NCI-H446 (cell line): ENCODE measurements at places on chromosomes 7 and 10.

DNA sequence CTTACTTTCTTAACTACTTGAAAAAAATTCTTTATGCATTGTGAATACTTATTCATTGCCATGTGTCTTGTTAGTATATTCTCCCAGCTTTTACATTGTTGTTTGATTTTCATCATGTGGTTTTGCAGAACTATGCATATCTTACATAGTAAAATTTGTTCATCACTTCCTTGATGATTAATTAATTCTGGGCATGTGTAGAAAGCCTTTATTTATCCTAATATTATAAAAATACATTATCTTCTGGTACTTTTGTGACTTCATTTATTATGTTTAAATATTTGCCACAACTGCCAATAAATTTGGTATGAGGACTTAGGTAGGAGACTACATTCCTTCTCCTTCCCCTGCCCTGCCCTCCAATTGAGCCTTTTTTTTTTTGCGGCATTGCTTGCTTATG, 166.0 kb upstream of the ZNF32 start:
- DNase-seq = no peak

GRCh38 chr10:1019362-1019761, 6.3 kb downstream of the IDI2 start:
- no peak for DNase-seq

GRCh38 chr10:21260066-21260465, 265.4 kb downstream of the SKIDA1 start:
- no peak for DNase-seq

- no peak for DNase-seq
These were observed 134.7 kb upstream of the FAM20C start for GRCh38 chr7:57482-58255.

DNA sequence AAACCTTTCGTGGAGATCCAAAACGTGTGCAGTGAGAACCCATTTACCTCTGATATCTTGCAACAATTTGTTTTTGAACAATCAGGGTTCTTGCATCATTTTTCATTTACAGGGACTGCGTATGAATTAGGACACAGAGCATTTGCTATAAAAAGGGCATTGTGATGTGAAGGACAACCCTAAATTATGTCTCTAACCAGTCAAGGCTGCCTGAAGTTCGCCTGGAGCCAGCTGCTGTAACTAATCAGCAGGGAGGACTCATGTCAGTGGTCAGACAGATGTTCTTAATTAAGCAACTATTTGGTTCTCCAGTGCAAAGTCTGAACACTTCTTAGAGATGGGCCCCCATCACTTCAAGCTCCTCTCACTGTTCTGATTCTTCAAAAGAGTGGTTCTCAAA, 674.8 kb downstream of the KCNMA1 start:
- no peak for DNase-seq

- DNase-seq = no peak
These were observed 1.2 kb upstream of the PALS2 start for GRCh38 chr7:24572016-24572392.

GRCh38 chr7:98571986-98572385, 45.1 kb upstream of the NPTX2 start:
- DNase-seq = no peak

DNA sequence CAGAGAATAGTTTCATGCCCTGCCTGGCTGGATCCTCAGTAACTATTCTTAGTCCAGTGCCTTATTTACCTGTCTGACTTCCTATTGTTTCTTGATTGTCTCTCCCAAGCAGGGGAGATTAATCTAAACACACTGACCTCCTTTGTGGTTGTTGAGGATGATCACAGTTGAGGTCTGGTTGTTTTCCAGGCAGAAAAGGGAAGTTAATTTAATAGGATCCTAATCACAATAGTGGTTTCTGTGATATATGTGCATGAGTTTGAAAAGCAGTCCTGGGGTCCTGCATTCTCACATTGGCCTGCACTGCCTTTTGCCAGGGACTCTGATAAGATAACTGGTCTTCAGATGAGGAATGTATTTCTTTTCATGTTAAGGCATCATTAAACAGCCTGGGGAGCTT, 130.1 kb downstream of the SND1 start:
- no peak for DNase-seq

GRCh38 chr7:51349820-51350545, 33.4 kb upstream of the COBL start:
- no peak for DNase-seq

DNA sequence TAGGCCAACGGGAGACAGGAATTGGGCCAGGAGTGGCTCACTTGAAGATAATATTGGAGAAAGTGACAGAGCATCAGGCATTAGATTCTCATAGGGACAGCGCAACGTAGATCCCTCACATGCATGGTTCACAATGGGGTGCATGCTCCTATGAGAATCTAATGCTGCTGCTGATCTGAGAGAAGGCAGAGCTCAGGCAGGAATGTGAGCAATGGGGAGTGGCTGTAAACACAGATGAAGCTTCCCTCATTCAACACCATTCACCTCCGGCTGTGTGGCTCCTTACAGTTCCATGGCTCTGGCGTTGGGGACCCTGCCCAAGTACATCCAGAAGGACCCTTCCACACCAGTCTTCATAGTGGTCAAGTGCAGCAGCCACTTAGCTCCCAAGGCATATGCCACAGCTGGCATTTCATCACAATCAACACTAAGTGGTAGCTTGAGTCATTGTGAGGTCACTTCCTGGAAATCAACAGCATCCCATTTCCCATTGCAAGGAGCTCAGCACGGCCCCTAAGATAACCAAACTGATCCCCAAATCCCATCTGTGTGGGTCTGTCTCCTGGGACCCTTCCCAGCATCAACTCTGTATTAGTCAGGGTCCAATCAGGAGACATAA, 174.5 kb downstream of the TPST1 start:
- DNase-seq = no peak

GRCh38 chr7:81590131-81590530, 179.7 kb downstream of the HGF start:
- DNase-seq = no peak

- DNase-seq = no peak
These were observed 79.3 kb downstream of the INSYN2A start for GRCh38 chr10:127117125-127117524.

DNA sequence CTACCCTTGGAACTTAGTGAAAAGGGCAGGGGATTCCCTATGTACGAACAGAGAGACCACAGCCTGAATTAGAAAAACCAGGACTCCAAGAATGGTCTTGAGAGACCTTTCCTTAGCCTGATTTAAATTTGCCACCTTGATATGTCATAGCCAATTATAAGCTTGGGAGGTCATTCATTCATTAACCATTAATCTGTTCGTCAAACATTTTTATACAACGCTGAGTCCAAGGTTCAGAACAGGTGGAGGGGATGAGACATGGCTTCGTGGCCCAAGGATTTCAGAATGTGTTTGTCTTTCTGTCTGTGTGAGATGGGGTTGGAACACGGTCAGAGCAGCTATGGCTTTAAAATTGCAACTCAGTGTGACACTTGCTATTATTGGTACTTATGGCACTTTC, 158.0 kb downstream of the PAXIP1 start:
- DNase-seq = no peak

GRCh38 chr10:117248750-117249465, 8.0 kb downstream of the SLC18A2 start:
- DNase-seq = no peak

DNA sequence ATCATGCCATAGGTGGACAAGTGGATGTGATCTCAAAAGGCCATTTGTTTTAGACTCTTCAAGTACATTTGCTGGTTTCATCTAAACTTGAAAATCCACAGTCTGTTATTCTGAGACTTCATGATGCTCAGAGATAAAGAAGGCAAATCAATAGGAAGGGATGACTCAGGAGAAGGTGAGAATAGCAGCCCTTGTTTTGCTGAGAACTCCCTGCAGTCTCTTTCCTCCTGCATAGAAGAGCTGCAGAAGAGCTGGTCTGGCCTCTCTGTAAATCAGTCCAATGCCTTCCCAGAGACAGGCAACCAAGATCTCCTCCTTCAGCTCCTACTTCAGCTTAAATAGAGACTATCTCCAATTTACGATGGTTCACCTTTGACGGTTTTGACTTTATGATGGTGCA, 4.0 kb upstream of the BAIAP2L1 start:
- no peak for DNase-seq

- DNase-seq = no peak
These were observed 253.5 kb downstream of the MALRD1 start for GRCh38 chr10:19302117-19302516.

DNA sequence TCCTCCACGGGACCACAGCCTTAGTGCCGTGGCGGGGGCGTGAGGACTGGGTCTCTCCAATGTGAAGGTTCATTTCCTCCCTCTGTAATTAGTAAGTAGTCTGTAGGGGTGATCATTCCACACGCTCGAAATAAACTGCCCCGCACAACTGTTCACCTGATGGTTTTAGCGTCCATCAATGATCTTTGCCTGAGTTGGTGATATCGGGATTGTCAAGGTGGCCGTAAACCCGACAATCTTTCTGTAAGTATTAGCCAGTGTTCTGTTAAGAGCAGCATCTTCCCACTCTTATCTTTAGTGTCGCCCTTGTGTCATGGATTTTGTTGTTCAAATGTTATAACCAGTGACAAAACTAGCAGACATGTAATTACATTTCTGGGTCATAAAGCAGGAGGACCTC, 17.7 kb downstream of the AGAP3 start:
- no peak for DNase-seq

DNA sequence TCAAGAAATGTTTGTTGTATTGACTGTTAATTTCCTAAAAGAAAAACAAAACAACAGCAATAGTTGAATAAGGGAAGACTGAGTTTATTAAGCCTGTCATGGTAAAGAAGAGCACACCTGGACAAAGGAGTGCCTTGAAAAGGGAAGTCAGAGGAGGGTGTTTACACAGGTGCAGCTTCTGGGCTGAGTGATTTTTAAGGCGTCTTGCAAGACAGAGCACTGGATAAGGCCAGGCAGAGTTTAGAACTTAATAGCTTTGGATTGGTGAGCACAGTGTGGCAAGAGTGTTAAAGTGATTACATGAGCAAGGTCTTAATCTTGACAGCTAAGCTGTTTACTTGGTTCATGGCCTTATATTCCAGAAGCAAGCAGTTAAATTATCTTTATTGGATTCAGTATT, 423.2 kb downstream of the CNTNAP2 start:
- no peak for DNase-seq

GRCh38 chr7:28395831-28396230, 16.5 kb upstream of the CREB5 start:
- DNase-seq = no peak

DNA sequence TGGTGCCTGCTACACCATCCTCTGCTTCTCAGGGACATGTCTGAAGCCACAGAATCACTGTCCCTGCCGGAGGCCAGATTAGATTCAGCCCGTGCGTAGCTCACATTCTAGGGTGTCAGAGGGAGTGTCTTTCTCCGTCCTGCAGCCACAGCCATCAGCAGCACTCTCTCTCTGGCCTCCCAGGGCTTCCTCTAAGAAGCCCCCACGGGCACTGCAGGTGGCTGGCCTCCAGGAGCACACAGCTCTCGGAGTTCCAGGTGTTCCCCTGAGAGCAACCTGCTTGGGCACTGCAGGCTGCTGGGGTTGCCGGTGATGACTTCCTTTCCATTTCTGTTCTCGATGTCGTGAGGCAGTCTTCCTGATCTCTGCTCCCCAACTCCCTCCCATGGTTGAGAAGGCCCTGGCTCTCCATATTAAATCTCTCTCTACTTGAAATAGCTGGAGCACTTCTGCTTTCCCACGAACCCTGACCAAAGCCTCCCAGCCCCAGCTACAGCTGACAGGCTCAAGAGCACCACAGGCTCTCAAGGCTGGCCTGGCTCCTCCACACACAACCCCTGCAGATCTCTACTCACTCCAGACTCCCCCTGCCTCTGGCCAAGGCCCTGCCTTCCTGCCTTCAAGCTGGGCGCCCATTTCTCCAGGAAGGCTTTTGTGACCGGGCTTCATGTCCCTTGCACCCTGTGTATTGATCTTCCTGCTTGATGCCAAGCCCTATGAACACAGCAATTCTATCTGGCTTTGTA, 49.0 kb upstream of the TMEM72 start:
- DNase-seq = no peak

DNA sequence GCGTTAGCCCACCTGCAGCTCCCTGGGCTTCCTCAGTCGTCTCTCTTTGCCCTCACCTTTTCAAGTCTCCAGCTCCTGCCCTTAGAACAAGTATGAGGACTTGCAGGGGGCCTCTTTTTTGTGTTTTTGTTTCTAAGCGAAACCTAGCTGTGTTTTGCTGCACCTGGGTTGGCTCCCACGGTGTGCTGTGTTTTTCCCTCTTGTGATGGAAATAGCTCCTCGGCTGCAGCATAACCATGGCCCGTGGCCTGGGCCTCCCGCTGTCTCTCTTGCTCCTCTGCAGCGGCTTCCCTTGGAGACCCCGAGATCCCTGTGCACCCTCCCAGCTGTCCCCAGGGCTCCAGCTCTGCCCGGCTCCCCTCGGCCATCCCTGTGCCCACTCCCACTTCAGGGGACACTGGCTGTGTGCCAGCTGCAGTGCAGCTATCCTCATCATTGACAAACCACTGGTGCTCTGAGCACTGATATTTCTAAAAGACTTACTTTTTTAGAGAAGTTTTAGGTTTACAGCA, 75.6 kb upstream of the TCERG1L start:
- no peak for DNase-seq

DNA sequence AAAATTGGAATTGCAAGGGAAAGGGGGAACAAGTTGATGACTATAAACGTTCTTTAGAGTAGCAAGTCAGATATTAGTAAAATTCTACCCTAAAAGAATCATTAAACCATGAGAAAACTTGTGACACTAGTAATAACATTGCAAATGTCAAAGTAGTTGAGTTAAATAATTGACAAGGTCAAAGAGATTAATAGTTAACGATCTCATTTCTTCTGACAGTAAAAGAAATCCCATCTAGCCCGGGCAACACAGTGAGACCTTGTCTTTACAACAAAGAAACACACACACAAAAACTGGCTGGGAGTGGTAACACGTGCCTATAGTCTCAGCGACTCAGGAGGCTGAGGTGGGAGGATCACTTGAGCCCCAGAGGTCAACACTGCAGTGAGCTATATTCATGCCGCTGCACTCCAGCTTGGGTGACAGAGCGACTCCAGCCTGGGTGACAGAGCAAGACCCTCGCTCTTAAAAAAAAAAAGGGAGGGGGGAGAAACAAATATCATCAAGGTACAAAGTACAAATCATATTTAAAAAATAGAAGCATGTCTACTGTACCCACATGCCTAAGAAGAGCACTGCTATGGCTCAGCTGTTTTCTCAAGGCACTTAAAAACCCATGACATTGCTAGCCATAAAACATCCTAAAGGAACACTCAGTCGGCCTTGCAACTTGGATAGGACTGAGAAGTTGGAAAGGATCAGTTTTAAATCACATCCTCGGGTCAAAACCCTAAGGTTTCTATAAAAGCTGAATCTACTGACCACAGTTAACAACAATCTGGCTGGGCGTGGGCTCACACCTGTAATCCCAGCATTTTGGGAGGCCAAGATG, 401.1 kb downstream of the PARD3 start:
- no peak for DNase-seq

GRCh38 chr7:133060004-133060403, 21.9 kb downstream of the CHCHD3 start:
- no peak for DNase-seq
